Adrenal gland (tissue), 19 donors: ENCODE measurements at places on chromosomes 13 and 19. TPM values are rescaled to one million over a fixed set of nuclear protein-coding genes. Genes with fewer than 3 reads are reported as not detected.
A peak's percentile ranks its signal among the peaks of the same experiment; 100 is the strongest.

GRCh38 chr13:93922063-93922855 is 557.2 kb downstream of the DCT start:
- DNase-seq, result no peak
- H3K27me3 ChIP-seq, result no peaks in the 10 kb centered on the region
- H3K27ac ChIP-seq, result no peak overlapping the region
- H3K4me3 ChIP-seq, result no peak overlapping the region
- no peaks in the 10 kb centered on the region for H3K36me3 ChIP-seq
- no peaks in the 10 kb centered on the region for H3K4me1 ChIP-seq

The RGL3 gene
- total RNA-seq, result 33.0 TPM

The POLD1 gene
- 59.0 TPM for total RNA-seq

DNA sequence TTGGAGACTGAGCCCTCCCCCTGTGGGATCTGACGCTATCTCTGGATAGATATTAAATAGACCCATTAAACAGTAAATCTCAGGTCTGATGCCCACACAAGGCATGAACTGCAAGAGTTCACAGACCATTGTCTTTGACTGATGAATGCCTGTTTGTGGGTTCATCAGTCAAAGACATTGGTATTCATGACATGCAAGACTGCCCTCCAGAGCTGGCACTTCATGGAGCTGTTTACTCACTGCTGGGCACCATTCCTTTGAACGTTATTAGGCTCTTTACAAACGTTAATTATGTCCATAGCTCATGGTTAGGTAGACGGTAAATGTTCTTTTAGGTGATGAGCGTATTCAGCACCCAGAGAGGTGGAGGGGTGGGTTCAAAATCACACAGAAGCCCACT is 111.8 kb upstream of the PABPC3 start:
- peaks cover 6% of the 10 kb centered on the region for H3K27me3 ChIP-seq
- no peak for DNase-seq

DNA sequence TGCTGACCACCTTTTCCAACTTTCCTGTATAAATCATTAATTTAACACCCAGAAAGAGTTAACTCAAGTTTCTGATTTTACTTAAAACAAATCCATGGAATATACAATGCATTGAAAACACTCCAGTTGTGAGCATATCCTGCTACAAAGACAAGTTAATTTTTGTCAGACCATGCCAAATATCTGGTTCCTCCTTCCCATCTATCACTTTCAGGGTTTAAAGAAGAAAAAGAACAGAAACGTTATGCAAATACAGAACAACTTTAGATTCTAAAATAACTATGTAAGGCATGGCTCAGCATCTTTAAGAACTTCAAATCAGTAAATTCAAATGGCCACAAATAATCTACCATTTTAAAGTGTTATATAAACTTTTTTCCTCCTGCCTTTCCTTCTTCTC is 14.9 kb downstream of the MRPS31 start:
- no peak overlapping the region for H3K4me3 ChIP-seq
- no peaks in the 10 kb centered on the region for H3K36me3 ChIP-seq

DNA sequence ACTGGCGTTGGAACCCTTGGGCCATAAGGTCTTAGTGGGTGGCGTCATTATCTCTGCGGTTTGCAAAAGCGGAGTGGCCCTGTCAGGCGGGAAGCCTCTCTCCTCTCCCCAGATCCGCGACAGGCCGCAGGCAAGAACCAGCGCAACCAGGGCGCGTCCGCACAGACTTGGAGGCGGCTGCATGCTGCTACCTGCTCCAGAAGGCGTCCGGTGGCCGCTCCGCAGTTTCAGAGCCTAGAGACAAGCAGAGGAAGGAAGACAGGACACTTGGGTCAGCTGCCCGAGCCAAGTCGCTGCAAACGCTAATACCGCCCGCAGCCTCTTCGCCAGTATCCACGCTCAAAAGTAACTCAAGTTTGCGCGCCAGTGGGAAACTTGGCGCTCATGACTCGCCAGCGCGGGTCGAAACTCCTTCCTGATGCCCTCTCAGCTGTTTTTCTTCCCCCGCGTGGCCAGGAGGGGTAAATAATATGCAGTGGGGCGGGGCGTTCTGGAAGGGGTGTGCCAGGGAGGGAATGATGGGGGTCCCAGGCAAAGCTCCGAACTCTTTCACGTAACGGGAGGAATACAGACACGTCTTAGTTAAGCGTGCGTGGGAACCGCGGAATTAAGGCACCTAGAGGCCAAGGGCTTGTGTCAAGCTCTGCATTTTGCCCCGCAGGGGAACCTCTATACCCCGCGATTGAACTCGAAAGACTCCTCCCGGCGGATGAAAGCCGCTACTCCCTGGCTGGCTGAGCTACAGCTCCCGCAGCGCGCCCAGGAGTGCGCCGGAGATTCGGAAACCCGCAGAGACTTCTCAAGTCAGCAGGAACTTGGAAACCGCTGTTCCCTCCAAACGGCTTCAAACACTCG is at the start of gene EDNRB:
TSS of gene EDNRB (minus strand) at position 441 of the 855 bp plus-strand sequence. CDS start at position 183, 258 bp downstream.
- H3K4me1 ChIP-seq, result no peaks in the 10 kb centered on the region
- no peaks in the 10 kb centered on the region for H3K36me3 ChIP-seq
- H3K27me3 ChIP-seq, result no peaks in the 10 kb centered on the region
- peak; percentile 46 for DNase-seq

DNA sequence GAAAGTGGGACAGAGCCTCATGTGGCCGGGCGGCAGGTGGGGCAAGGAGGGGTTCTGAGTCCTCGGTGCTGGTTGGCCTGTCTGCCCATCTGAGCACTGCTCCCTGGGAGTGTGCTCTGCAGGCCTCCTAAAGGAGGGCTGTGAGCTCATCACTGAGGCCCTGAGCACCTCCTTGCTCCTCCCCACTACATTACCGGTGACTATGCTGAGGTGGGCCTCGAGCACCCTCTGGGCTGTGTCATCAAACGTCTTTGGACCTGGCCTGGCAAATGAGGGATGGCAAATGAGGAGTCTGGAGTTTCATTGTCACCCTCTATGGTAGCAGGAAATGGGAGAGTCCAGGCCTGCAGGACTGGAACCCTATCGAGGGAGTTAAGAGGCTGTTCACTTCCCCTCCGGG is 38.8 kb upstream of the ZNF429 start:
- H3K36me3 ChIP-seq, result no peaks in the 10 kb centered on the region
- H3K4me3 ChIP-seq, result no peak overlapping the region

DNA sequence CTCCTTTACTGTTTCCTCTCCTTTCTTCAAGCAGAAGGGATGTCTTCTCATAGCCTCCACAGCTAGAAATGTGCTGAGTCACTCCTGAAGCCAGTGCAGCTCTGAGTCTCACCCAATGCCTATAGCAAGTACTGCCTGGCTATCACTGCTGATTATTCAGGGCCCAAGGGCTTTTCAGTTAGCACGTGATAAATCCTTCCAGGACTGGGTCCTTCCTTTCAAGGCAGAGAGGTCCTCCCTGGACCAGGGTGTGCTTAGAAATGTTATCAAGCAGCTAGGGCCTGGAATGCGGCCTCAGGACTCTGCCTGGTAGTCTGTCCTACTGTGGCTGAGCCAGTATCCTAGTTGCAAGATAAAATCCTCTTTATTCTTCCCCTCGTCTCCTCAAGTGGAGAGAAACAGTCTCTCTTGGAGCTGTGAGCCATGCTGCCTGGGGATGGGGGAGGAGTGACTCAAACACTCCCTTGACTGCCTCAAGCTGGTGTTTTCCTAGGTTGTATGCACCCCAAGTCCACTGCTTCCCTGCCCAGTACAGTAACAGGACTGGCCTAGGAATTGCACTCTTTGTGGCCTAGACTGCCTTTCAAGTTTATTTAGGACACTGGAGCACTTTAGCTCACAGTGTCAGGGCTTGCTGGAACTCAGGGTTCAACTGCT is 198.7 kb upstream of the SERP2 start:
- no peak overlapping the region for H3K4me3 ChIP-seq
- peaks cover 6% of the 10 kb centered on the region for H3K4me1 ChIP-seq
- no peak overlapping the region for H3K27ac ChIP-seq
- DNase-seq, result no peak

- no peak for DNase-seq
- no peaks in the 10 kb centered on the region for H3K36me3 ChIP-seq
- H3K4me3 ChIP-seq, result no peak overlapping the region
- H3K4me1 ChIP-seq, result peaks cover 57% of the 10 kb centered on the region
Observed at GRCh38 chr13:21011378-21011777, 50.0 kb downstream of the LATS2 start.

The FUT1 gene
- 1.8 TPM for total RNA-seq

DNA sequence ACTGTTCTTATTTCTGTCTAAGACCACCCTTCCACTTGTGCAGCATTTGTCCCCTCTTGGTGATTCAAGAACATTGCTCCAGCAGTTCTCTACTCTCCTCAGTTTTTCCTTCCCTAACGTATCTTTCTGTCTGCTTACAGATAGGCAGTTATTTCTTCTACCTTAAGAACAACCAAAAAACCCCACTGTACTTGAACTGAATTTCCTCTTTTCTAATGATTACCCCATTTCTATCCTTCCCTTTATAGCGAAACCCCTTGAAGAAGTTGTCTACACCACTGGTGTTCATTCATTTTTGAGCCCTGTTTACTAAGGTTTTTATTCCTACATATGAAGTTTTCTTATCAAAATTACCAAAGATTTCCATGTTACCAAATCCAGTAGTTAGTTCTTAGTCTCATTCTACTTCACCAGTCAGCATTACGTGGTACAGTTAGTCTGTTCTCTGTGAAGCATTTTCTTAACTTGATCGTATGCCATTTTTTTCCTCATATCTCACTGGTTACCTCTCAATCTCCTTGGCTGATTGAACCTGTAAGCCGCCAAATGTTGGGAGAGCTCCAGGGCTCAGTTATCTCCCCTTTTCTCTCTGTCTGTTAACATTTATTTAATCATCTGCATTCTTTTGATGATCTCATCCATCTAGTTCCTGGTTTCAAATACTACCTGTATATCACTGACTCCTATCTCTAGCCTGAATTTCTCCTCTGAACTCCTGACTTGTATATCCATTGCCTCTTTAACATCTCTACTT is 9.0 kb downstream of the LSM14A start:
- no peak for DNase-seq
- H3K4me1 ChIP-seq, result peaks cover 95% of the 10 kb centered on the region
- no peak overlapping the region for H3K27ac ChIP-seq
- H3K27me3 ChIP-seq, result no peaks in the 10 kb centered on the region

GRCh38 chr13:105979131-105980011 is 556.1 kb downstream of the EFNB2 start:
- no peaks in the 10 kb centered on the region for H3K36me3 ChIP-seq
- no peak overlapping the region for H3K27ac ChIP-seq
- H3K27me3 ChIP-seq, result no peaks in the 10 kb centered on the region
- no peak overlapping the region for H3K4me3 ChIP-seq
- no peak for DNase-seq

DNA sequence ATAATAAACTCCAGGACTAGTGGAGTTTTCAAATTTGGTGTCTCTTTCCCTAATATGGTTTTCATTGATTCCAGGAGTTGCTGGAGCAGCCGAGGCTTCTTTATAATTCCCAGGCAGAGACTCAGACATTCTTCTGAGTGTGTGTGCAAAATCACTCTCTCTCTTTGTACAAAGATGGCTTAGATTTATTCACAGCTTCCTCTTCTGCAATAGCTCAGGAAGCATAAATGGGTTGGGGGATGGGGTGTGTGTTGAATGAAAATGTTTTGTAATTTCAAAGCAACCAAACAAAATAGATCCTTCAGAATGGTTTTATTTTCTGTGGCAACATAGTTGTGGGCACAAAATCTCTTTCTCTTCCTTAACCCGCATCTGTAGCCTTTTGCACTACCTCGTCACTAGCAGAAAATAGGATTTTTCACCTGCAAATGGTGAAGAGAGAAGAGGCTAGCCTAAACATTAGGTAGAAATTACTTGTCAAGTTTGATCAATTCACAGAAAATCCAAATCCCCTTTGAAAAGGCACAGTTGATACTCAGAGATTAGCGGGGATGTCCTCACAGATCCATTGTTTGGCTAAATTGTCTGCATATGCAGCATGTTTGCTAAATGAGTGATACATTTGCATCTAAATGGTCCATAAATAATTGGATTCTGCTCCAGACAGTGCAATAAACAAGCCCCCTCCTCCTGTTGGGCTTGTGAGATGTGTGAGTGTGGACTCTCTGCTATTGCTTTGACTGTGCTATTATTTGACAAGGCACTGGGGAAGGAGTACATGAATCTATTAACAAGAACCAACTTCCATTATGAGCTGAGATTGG is 66.7 kb downstream of the CBY2 start:
- H3K4me3 ChIP-seq, result no peak overlapping the region
- no peak overlapping the region for H3K27ac ChIP-seq
- H3K27me3 ChIP-seq, result no peaks in the 10 kb centered on the region

The KLK14 gene
- not detected for total RNA-seq

GRCh38 chr13:110319774-110320509 is 12.9 kb downstream of the COL4A2 start:
- H3K27ac ChIP-seq, result no peak overlapping the region
- no peaks in the 10 kb centered on the region for H3K27me3 ChIP-seq
- no peaks in the 10 kb centered on the region for H3K36me3 ChIP-seq
- no peak overlapping the region for H3K4me3 ChIP-seq
- DNase-seq, result no peak

The PRSS57 gene
- total RNA-seq, result not detected

The PLIN4 gene
- total RNA-seq, result 2.0 TPM

- no peak overlapping the region for H3K4me3 ChIP-seq
- DNase-seq, result no peak
Observed at GRCh38 chr13:110319397-110319773, 12.3 kb downstream of the COL4A2 start.

- H3K27me3 ChIP-seq, result peaks cover 3% of the 10 kb centered on the region
- H3K4me1 ChIP-seq, result peaks cover 6% of the 10 kb centered on the region
- H3K36me3 ChIP-seq, result no peaks in the 10 kb centered on the region
- H3K27ac ChIP-seq, result no peak overlapping the region
Observed at GRCh38 chr13:97028441-97029299, 34.4 kb upstream of the OXGR1 start.

The CYP4F8 gene
- total RNA-seq, result not detected

- H3K4me1 ChIP-seq, result no peaks in the 10 kb centered on the region
- H3K27me3 ChIP-seq, result no peaks in the 10 kb centered on the region
- H3K27ac ChIP-seq, result no peak overlapping the region
- no peaks in the 10 kb centered on the region for H3K36me3 ChIP-seq
- DNase-seq, result no peak
- H3K4me3 ChIP-seq, result no peak overlapping the region
Observed at GRCh38 chr19:5575590-5575989, 7.8 kb upstream of the TINCR start.

- no peak overlapping the region for H3K27ac ChIP-seq
- H3K36me3 ChIP-seq, result no peaks in the 10 kb centered on the region
- H3K27me3 ChIP-seq, result no peaks in the 10 kb centered on the region
- DNase-seq, result no peak
- no peak overlapping the region for H3K4me3 ChIP-seq
- H3K4me1 ChIP-seq, result no peaks in the 10 kb centered on the region
Observed at GRCh38 chr13:114056205-114057013, 76.0 kb downstream of the RASA3 start.

DNA sequence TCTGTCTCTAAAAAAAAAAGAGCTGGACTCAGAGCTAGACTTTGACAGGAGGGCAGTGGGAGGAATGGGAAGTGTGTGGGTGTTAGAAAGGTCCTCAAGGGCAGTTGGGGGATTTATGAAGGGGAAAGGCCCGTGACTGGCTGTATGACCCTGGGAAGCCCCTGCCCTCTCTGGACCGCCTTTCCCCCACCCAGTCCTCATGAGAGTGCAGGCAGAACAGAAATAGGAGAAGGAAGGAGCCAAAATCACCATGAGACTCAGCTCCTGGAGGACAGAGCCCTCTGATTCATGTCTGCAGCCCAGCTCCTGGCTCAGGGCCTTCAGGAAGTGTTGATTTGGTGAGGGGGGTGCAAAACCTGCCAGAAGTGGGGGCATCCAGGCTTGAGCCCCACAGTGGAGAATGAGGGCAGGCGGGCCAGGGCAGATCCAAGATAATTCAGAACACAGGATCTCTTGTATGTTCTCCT is 8.7 kb upstream of the SMG9 start:
- no peaks in the 10 kb centered on the region for H3K36me3 ChIP-seq
- peak overlapping the region; percentile 67 for H3K27ac ChIP-seq
- H3K4me3 ChIP-seq, result no peak overlapping the region
- peak; percentile 51 for DNase-seq

GRCh38 chr19:41000310-41000737 is 9.2 kb downstream of the CYP2B6 start:
- H3K27ac ChIP-seq, result no peak overlapping the region
- no peak overlapping the region for H3K4me3 ChIP-seq
- no peaks in the 10 kb centered on the region for H3K27me3 ChIP-seq
- no peaks in the 10 kb centered on the region for H3K36me3 ChIP-seq
